Caco-2 (cell line): ENCODE measurements at places on chromosomes 16 and 17.

DNA sequence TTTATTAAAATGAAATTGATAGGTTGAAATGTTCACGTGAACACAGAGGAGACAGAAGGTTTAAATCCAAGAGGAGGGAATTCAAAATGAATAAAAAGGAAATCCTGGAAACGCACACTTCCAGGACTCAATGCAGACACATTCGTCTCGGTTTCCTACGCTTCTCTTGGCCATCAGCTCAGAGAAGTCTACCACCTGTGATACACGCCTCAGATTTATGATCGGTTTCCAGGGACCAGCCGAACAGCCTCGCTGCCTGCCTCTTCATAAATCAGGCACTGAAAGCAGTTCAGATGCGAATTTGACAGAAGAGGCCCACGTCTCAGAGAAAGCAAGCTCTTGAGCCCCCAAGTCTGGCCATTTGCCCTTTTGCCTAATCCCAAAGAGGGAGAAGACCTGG is 125.5 kb upstream of the IRX3 start:
- DNase-seq, result no peak

GRCh38 chr16:56993204-56993603 is 3.8 kb downstream of the NLRC5 start:
- no peak for DNase-seq

DNA sequence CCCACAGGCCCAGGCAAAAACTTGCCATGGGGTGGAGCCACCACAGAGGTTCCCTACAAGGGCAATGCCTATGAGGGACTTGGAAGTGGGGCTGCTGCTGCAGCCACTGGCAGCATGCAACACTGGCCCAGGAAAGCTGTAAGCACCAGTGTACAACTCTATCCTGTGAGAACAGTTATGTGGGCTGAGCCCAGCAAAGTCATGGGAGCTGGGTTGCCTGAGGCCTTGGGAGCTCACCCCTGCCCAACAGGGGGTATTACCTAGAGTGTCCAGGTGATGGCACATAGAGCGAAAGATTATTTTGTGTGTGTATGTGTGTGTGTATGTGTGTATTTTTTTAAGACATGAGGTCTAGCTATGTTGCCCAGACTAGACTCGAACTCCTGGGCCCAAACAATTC is 57.0 kb downstream of the TANC2 start:
- peak; percentile 8 for DNase-seq

GRCh38 chr17:61490540-61490975 is 38.3 kb downstream of the TBX4 start:
- peak; percentile 74 for DNase-seq

DNA sequence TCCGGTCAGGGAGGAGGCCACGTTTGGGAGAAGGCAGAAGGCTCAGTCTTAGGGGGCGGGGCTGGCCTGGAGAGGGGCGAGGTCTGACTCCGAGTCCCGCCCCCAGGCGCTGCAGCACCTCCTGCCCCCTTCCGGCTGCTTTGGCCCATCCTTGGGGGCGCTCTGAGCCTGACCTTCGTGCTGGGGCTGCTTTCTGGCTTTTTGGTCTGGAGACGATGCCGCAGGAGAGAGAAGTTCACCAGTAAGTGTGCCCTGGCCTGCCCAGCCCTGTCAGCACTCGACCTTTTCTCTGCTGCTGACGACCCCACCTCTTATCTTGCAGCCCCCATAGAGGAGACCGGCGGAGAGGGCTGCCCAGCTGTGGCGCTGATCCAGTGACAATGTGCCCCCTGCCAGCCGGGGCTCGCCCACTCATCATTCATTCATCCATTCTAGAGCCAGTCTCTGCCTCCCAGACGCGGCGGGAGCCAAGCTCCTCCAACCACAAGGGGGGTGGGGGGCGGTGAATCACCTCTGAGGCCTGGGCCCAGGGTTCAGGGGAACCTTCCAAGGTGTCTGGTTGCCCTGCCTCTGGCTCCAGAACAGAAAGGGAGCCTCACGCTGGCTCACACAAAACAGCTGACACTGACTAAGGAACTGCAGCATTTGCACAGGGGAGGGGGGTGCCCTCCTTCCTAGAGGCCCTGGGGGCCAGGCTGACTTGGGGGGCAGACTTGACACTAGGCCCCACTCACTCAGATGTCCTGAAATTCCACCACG is 1.5 kb downstream of the TNFRSF12A start:
- peak; percentile 92 for DNase-seq

DNA sequence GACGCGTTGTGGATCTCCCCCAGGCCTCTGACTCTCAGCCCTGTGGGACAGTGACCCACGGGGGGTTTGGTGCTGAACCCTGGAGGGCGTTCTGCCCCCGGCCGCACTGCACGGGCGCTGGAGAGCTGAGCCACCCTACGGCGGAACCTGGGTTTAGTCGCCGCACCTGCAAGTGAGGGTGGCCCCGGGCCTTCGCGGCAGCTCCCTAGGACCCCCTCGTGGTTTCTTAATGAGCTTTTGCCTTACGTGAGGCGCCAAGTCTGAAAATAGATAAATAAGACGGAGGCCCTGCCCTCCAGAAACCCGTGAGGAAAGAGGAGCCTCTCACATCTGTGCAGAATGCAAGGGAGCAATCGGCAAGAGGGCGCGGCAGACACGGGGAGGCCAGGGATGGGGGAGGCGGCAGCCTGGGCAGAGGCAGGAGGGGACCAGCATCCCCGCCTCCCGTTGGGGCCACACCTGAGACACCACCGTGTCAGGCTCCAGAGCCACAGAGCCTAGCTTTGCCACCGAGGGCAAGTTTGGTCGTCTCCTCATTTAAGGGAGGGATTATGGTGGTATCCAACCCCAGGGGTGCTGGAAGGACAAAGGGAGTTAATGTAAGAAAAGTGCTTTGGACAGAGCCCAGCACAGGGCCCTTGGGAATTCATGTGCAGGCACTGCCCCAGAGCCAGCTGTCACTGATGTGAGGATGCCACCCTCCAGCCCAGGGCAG is 153.2 kb upstream of the CHMP6 start:
- DNase-seq, result no peak

GRCh38 chr17:32822996-32823395 is 53.9 kb downstream of the MYO1D start:
- DNase-seq, result no peak
